ENCODE measurements at places on chromosomes 7 and 10. TPM values are rescaled to one million over a fixed set of nuclear protein-coding genes. Genes with fewer than 3 reads are reported as not detected.

The CRYGN gene
- not detected for total RNA-seq

The PRSS37 gene
- not detected for total RNA-seq

The ZPBP gene
- not detected for total RNA-seq

The FZD8 gene
- 20.4 TPM for total RNA-seq

The PTPN20 gene
- total RNA-seq, result 2.6 TPM

The CD36 gene
- total RNA-seq, result 115 TPM

The PRXL2A gene
- total RNA-seq, result 52.9 TPM

The TFPI2 gene
- 7.1 TPM for total RNA-seq

The UFSP1 gene
- 3.1 TPM for total RNA-seq

The CEP41 gene
- total RNA-seq, result 11.3 TPM

The PALD1 gene
- 27.0 TPM for total RNA-seq

The ATXN7L1 gene
- 12.9 TPM for total RNA-seq

GRCh38 chr7:26853788-26854393 lies 10.5 kb downstream of the SKAP2 start:
- peak overlapping the region; percentile 86 for H3K27ac ChIP-seq
- no peaks in the 10 kb centered on the region for H3K27me3 ChIP-seq
- H3K4me3 ChIP-seq, result no peak overlapping the region
- H3K4me1 ChIP-seq, result peaks cover 16% of the 10 kb centered on the region
- no peaks in the 10 kb centered on the region for H3K36me3 ChIP-seq
- DNase-seq, result no peak

DNA sequence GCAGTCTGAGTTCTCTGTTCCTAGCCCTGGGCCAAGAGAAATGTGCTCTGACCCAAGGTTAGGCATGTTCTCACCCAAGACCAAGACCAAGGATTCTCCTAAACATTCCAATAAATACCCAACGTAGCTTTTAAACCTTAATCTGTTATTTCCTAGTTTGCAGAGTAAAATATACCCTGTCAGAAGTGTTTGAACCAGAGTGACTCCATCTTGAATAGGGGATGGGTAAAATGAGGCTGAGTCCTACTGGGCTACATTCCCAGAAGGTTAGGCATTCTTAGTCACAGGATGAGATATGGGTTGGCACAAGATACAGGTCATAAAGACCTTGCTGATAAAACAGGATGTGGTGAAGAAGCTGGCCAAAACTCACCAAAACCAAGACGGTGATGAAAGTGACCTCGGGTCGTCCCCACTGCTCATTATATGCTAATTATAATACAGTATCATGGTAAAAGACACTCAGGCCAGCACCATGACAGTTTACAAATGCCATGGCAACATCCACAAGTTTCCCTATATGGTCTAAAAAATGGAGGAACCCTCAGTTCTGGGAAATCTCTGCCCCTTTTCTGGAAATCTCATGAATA lies 27.7 kb downstream of the PLXNA4 start:
- no peak overlapping the region for H3K4me3 ChIP-seq
- no peak overlapping the region for H3K27ac ChIP-seq
- H3K36me3 ChIP-seq, result no peaks in the 10 kb centered on the region
- no peaks in the 10 kb centered on the region for H3K4me1 ChIP-seq
- DNase-seq, result no peak

DNA sequence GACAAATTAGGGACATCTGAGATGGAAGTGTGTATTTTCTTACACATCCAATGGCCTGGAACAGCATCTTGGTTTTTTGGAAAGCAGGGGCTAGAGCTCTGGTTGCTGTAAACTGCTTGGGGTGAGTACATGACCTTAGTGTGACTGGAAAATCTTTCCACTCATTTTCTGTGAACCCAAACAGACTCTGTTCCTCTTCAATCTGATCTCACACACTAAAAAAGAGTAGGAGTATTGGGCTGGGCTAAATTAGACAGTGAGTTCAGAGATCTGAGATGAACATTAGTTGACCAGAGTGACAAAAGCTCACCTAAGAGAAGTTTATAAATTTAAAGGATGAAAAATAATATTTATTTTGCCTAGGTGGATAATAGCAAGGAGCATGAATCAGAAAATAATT lies 59.2 kb downstream of the OR13A1 start:
- no peak overlapping the region for H3K4me3 ChIP-seq
- H3K27ac ChIP-seq, result no peak overlapping the region

- no peaks in the 10 kb centered on the region for H3K36me3 ChIP-seq
- H3K4me1 ChIP-seq, result no peaks in the 10 kb centered on the region
- H3K27me3 ChIP-seq, result no peaks in the 10 kb centered on the region
- no peak for DNase-seq
- no peak overlapping the region for H3K4me3 ChIP-seq
These were observed 286.4 kb upstream of the MEOX2 start for GRCh38 chr7:15972862-15973275.

DNA sequence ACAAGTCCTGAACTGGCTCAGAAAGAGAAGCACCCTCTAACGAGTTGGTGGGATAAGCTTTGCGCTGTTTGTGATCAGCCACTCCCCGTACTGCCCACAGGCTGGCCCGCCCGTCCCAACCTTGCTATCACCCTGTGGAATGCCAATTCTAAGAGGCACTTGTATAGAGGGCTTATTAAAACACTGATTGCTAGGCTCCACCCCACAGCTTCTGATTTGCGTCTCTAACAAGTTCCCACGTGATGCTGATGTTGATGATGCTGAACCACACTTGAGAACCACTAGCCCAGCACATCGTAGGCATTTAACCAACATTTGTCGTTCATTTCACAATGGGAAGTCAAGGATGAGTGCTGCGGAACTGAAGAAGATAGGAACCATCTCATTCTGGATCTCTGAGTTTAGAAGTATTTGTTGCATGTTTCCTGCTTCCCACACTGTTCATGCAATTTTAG lies 12.7 kb upstream of the GSAP start:
- H3K27me3 ChIP-seq, result no peaks in the 10 kb centered on the region
- peaks cover 29% of the 10 kb centered on the region for H3K4me1 ChIP-seq
- H3K27ac ChIP-seq, result peak overlapping the region; percentile 74
- H3K36me3 ChIP-seq, result no peaks in the 10 kb centered on the region
- DNase-seq, result peak; percentile 86

GRCh38 chr10:131961777-131962662 lies 19.7 kb downstream of the BNIP3 start:
- H3K4me1 ChIP-seq, result no peaks in the 10 kb centered on the region
- no peak overlapping the region for H3K4me3 ChIP-seq
- no peaks in the 10 kb centered on the region for H3K27me3 ChIP-seq
- no peak overlapping the region for H3K27ac ChIP-seq
- peak; percentile 62 for DNase-seq

- H3K4me1 ChIP-seq, result no peaks in the 10 kb centered on the region
- no peaks in the 10 kb centered on the region for H3K27me3 ChIP-seq
- DNase-seq, result no peak
- H3K36me3 ChIP-seq, result no peaks in the 10 kb centered on the region
These were observed 78.3 kb downstream of the SLC25A40 start for GRCh38 chr7:87797798-87798403.

DNA sequence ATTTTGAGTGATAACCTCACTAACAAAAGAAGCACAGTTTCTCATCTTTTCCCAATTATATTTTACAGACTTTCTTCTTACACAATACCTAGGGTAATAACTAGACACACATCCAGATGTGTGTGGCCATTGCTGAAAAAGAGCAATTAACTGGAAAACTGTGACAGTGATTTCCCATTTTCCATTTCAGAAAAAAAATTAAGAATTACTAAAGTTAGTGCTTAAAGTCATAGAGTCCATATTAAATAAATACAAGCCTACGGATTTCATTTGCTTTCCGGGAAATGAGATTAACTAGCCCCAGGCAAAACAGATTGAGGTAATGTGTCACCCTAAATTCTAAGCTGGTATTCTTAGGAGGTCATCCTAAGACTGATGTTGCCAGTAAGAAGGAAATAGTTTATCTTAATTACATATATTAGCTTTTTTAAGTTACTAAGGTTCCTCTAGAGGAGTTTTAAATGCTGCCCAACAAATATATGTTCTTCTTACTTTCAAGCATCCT lies 10.2 kb upstream of the MACC1 start:
- H3K4me1 ChIP-seq, result no peaks in the 10 kb centered on the region
- no peaks in the 10 kb centered on the region for H3K36me3 ChIP-seq
- no peaks in the 10 kb centered on the region for H3K27me3 ChIP-seq
- DNase-seq, result no peak

- no peak overlapping the region for H3K27ac ChIP-seq
- H3K4me3 ChIP-seq, result no peak overlapping the region
- H3K27me3 ChIP-seq, result no peaks in the 10 kb centered on the region
- no peaks in the 10 kb centered on the region for H3K36me3 ChIP-seq
- peaks cover 5% of the 10 kb centered on the region for H3K4me1 ChIP-seq
These were observed 243.9 kb downstream of the SNX13 start for GRCh38 chr7:17696422-17696821.

GRCh38 chr10:95628786-95629185 lies 27.7 kb downstream of the ALDH18A1 start:
- H3K4me3 ChIP-seq, result no peak overlapping the region
- no peak for DNase-seq
- peaks cover 86% of the 10 kb centered on the region for H3K36me3 ChIP-seq
- no peak overlapping the region for H3K27ac ChIP-seq

DNA sequence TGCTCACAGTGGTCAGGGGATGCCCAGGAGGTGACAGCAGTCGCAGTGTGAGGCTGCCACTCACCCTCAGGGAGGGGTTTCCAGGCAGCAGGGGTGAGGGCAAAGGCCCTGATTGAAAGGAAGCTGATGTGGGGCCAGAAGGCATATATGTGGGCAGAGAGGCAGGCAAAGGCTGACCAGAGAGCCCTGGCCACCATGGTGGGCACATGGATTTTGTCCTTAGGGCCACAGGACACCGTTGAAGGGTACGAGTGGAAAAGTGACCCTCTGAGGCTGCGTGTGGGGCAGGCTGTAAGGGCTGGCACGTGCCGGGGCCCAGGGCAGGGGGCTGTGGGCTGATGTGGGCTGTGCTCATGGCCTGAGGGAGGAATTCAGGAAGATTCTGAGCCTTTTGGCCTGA lies 57.5 kb upstream of the ZNF32 start:
- H3K27me3 ChIP-seq, result no peaks in the 10 kb centered on the region

- no peak overlapping the region for H3K4me3 ChIP-seq
- H3K36me3 ChIP-seq, result no peaks in the 10 kb centered on the region
- H3K4me1 ChIP-seq, result no peaks in the 10 kb centered on the region
These were observed 6.3 kb downstream of the RAPGEF5 start for GRCh38 chr7:22350466-22351328.

- H3K27me3 ChIP-seq, result no peaks in the 10 kb centered on the region
- no peak for DNase-seq
- H3K4me1 ChIP-seq, result no peaks in the 10 kb centered on the region
- H3K27ac ChIP-seq, result no peak overlapping the region
- H3K36me3 ChIP-seq, result no peaks in the 10 kb centered on the region
- no peak overlapping the region for H3K4me3 ChIP-seq
These were observed 57.3 kb downstream of the HELLS start for GRCh38 chr10:94602729-94603515.

DNA sequence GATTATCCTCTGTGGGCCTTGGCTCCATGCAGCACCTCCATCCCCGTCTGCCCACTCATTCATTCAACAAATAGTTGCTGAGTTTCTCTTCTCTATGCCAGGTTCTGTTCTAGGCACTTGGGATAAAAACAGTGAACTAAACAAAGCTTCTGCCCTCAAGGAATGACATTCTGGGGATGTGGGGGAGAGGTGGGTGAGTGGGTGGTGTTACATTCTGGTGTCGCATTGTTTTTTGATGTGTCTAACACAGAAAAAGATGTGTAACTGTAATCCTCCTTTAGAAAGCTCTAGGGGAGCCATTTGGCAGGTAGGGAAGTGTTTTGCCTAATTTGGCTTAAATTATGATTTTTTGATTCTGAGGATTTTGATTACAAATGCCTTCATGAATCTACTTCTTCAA lies 21.4 kb downstream of the AUTS2 start:
- H3K4me1 ChIP-seq, result no peaks in the 10 kb centered on the region
- no peaks in the 10 kb centered on the region for H3K36me3 ChIP-seq
- H3K4me3 ChIP-seq, result no peak overlapping the region
- H3K27me3 ChIP-seq, result no peaks in the 10 kb centered on the region

DNA sequence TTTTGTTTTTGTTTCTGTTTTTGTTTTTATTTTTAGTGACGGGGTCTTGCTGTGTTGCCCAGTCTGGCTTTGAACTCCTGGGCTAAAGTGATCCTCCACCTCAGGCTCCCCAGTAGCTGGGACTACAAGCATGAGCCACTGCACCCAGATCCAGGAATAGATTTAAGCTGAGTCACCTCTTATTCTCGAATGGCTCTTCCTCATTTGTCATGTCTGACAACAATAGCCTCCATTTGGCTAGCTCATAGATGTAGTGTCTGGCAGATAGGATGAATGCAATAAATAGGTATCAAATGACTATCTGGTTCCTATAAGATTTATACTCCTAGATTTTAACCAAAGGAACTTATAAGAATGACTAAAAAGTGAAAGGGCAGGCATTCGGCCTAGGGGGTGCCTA lies 172.9 kb downstream of the TMEM26 start:
- H3K27me3 ChIP-seq, result no peaks in the 10 kb centered on the region
- no peak for DNase-seq
- H3K4me3 ChIP-seq, result no peak overlapping the region

GRCh38 chr7:36910859-36911258 lies 186.6 kb upstream of the AOAH start:
- no peak overlapping the region for H3K27ac ChIP-seq
- H3K36me3 ChIP-seq, result no peaks in the 10 kb centered on the region
- no peak for DNase-seq
- H3K27me3 ChIP-seq, result no peaks in the 10 kb centered on the region
- H3K4me3 ChIP-seq, result no peak overlapping the region
- H3K4me1 ChIP-seq, result no peaks in the 10 kb centered on the region

DNA sequence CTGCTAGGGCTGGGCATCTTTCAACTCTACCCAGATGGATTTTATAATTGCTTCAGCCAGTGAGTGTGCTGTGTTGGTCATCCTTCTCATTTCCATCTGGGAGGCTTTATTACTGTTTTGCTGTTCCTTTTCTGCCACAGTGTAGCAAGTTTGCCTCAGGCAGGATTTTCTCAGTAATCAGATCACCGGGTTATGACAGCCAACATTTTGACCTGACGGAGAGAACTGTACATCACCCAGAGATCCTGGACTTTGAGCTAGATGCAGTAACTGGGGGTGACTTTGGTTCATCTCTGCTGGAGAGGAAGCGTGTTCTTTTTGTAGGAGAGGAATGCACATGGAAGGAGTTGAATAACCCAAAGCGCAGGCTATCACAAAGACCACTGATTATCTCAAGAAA lies 111.8 kb upstream of the AGR3 start:
- H3K4me1 ChIP-seq, result peaks cover 15% of the 10 kb centered on the region
- no peak for DNase-seq

- no peaks in the 10 kb centered on the region for H3K4me1 ChIP-seq
- no peak for DNase-seq
- no peak overlapping the region for H3K27ac ChIP-seq
- no peaks in the 10 kb centered on the region for H3K27me3 ChIP-seq
- no peaks in the 10 kb centered on the region for H3K36me3 ChIP-seq
These were observed 74.6 kb downstream of the COL13A1 start for GRCh38 chr10:69876286-69876685.

GRCh38 chr7:134643131-134643530 lies 3.5 kb upstream of the BPGM start:
- peaks cover 23% of the 10 kb centered on the region for H3K4me1 ChIP-seq
- H3K27me3 ChIP-seq, result no peaks in the 10 kb centered on the region
- no peak overlapping the region for H3K27ac ChIP-seq
- DNase-seq, result no peak
- no peaks in the 10 kb centered on the region for H3K36me3 ChIP-seq
- H3K4me3 ChIP-seq, result no peak overlapping the region

Data from upper lobe of right lung (tissue), 1 donor.